Stimulated activated CD8-positive, alpha-beta memory T cell treated with anti-CD3 and anti-CD28 coated beads, Interleukin-4, amount 100 ng/mL, for 24 hours (primary cell): ENCODE measurements at places on chromosomes 4 and X.

DNA sequence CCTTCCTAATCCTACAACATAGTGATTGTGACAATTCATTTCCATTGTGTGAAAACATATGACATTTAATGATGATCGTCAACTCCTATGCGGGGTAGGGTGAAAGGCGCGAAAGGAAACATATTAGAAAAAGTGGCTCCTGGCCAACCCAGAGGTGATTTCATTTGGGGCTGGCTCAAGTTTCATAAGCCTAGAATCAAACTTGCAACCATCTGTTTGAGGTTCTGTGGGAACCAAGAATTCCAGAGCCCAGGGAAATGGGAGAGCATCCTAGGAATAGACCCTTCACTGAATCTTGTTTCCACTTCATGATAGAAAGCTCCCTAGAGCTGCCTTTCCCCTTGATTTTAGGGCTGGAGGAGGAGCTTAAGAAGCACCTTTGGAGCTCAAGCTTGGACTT lies 101.3 kb upstream of the EGFL6 start:
- no peak for DNase-seq

DNA sequence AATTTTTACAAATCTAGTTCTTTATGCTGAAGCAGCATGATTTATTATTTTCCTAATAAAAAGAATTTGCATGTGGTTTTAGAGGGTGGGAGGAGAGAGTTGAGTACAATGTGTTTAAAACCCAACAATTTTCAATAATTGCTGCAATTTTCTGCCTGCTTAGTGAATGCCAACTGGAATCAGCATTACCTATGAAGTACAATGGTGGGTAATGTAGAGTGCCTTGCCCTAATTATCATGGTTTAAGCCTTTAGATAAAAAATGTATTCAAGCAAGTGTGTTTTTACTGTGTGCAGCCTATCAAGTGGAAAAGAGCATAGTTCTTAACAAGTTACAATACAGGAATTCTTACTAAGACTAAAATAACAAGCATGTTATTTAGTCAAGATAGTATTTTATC lies 77.9 kb upstream of the ANKRD50 start:
- no peak for DNase-seq

DNA sequence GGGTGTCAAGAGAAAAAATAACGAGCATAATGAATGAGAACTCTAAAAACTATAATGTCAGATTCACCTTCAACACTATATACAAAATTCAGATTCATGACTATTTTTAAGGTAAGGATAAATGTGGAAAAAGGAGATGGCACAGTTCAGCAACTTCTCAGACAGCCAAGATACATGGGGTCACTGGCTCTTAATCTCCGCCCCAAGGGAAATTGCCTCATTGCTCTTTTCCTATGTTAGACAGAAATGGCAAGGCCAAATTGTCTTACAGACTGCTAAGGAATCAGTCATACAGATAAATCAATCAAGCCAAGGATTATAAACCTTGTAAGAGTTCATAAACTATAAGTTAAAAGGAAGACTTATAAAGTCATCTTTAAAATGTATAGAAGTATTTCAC lies 183.4 kb downstream of the OPHN1 start:
- DNase-seq, result no peak

- DNase-seq, result no peak
Measured at GRCh38 chr4:165133150-165133549, 20.5 kb upstream of the TMEM192 start.

GRCh38 chrX:46268412-46268811 lies 276.8 kb downstream of the ZNF674 start:
- no peak for DNase-seq

DNA sequence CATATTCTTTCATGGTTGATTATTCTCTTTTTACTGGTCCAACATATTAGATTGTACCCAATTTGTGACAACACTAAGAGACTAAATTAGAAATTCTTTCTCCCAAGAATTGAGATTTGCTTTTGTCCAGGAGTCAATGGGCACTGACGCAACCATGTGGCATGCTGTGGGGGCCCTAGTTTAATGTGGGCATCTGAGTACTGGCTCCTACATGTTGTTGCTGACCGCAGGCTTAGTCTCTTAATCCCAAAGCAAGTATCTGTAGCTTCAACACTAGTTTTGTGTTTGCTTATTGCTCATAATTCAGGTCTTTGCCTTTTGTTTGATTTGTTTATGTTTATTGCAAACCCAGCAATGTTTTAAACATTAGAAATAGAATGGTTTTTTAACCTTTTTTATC lies 263.4 kb upstream of the NDST4 start:
- DNase-seq, result no peak

GRCh38 chrX:10173331-10173900 lies 16.6 kb downstream of the CLCN4 start:
- DNase-seq, result no peak

DNA sequence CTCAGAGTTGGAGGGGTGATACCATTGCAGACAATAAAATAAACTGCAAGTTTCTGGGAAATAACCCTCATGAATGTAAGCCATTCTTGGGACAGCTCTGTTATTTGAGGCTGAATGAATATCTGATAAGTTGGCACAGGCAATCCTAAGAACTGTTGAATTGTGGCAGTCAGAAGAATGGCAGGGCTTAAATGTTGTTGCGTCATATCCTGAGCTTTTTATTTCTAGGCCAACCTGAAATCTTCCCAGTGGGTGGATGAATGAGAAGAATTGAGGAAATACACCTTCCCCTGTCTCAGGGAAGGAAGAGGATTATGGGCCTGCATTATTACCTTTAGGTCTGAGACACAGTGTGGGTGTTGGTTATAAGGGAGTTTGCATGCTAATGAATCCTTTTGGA lies 64.4 kb upstream of the C4orf54 start:
- DNase-seq, result no peak

- DNase-seq, result no peak
Measured at GRCh38 chrX:19595043-19595677, 79.9 kb upstream of the MAP3K15 start.
